ENCODE measurements at places on chromosomes 12 and 14.

GRCh38 chr14:69763761-69764510 is 3.0 kb upstream of the SRSF5 start:
- DNase-seq = peak; percentile 48

DNA sequence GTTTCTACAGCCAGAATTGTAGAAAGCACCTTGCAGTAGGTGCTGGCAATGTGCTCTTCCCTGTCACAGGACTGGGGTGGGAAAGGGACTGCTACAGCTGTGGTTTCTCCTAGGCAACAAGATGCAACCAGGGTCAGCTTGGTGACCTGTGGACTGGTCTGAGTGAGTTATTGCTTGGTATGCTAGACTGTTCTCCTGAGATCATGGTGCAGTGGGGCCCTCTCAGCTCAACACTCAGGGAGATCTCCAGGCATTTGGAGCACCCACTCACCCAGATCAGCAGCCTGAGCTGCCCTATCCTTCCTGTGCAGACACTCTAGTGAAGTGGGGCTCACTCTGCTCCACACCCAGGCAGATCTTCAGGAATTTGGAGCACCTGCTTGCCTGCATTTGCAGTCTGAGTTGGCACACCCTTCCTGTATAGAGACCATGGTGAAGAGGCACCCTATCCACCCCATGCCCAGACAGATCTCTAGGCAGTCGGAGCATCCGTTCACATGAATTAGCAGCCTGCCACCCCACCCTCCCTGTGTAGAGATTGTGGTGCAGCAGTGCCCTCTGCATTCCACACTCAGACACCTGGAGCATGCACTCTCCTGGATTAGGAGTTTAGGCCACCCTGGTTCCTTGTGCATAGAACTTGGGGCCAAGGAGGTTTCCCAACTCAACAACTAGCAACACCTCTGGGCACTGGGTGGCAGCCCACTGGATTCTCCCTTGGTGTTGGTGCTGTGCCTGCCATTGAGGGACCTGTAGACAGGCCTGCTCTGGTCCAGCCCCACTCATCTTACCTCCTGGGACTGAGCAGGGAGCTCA is 3.8 kb upstream of the FAM186B start:
- no peak for DNase-seq

DNA sequence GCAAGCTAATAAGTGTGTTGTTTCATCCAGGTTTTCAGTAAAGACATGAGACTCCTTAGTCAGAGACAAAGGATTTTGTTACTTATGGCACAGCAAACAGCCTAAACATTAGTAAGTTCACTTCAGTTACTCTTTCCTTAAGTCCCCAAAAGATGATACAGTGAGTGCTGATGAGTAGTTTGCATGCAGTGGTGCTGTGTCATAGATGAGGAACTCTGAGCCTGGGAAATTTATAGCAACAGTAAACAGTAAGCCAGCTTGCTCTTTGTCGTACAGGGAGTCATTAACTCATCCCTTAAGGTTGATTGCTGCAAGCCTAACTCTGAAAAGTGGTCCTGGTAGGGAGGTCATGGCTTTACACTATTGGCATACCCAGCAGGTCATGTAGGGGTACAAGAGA is 208.6 kb upstream of the OR4E1 start:
- DNase-seq = peak; percentile 26

DNA sequence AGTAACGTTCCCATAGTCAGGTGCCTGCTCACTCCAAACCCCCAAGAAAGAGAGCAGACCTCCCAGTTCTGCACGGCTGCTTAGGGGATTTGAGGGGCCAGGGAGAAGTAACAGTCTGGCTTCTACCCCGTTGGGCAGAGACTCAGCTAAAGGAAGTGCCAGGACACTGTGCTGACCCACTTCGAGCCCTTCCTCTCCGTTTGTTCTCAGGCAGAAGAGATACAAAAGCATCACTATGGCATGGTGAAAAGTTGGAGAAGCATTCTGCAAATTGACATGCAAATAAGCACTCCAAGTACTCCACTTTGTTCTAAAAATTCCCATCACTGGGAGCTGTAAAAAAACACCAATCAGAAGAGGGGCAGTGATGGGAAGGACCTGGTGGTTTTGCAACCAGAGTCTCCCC is 239.1 kb downstream of the EGLN3 start:
- no peak for DNase-seq

- peak; percentile 92 for DNase-seq
Observed at GRCh38 chr12:95623554-95624170, 72.4 kb upstream of the USP44 start.

DNA sequence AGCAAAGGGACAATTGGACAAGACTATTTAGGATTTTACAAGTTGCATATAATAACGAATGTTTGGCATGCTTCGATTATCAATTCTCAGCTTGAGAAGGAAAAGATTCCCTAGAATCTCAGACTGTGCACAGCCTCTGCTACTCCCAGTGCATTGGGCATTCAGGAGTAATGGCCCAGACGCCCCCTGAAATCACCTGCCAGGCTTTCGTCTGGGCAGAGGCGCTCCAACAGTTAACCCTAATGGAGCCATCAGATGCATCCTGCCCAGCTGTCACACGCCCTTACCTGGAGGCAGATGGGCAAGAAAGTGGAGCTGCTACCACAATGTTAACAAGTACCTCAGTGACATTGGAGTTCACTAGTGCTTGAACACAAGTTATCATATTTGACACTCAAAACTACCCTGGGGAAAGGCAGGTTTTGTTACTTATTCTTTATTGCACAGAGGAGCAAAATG is 927 bp upstream of the LRP6 start:
- no peak for DNase-seq

DNA sequence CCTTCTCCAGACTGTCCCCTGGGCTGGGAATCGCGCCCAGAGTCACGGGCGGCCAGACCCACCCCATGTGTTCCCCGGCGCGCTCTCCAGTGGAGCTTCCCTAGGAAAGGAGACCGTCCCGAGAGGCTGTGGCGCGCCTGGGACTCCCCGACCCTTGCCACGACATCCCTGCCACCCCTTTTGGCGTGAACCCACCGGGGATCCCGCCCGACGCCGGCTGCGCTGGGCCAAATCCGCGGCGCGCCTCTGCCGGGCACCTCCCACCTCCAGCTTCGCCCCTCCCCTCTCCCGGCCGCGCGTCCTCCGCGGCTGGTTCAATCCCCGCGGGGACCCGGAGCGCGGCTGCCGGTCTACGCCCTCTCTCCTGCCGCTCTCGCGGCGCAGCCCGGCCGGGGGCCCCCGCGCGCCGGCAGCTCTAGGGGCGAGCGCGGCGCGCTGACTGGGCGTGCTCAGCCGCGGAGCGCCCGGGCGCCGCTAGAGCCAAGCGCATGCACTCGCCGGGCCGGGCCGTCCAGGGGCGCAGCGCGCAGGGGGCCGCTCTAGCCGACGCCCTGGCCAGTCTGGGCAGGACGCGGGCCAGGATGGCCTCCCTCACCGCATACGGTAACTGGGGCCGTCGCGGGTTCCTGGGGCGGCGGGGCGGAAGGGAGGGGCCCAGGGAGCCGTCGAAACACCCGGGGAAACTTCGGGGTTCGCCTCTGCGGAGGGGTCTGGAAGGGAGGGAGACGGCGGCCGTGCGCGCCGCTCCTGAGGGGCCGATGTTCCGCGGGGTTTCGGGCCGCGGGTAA is 77.4 kb upstream of the ANO4 start:
- no peak for DNase-seq

- peak; percentile 68 for DNase-seq
Observed at GRCh38 chr12:9699898-9700605, 30.5 kb downstream of the CLEC2D start.

DNA sequence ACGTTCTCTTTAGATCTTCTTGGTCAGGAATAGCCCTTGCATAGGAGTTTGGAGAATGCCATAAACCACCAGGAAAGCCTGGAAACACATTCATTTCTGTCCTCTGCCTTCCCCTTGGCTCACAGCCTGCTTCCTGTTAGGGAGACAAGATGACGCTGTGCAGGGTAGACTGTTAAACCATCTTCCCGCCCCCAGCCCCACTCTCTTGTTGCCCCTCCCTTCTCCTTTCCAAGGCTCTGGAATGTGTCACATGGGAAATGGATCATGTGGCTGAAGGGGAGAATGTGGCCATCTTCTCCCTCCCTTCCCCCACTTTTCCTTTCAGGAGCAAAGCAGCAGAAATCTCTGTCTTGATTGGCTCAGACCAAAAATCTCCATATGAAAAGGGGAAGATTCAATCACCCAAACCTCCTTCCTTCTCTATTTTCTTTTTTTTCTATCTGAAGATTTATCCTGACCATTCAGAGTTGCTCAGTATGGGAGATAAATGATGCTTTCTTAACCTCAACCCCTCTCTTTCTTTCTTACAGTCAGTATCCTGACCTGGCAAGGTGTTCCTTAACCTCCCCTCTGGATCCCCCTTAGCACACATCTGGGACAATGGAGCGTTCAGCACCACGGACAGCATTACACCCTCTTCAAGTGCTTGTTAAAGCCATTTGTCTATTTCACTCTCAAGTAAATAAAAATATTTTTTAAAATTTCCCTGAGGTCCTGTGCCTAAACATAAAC is 11.4 kb downstream of the GPR19 start:
- peak; percentile 53 for DNase-seq
